ENCODE measurements at places on chromosomes 12 and 14.
A peak's percentile ranks its signal among the peaks of the same experiment; 100 is the strongest.

DNA sequence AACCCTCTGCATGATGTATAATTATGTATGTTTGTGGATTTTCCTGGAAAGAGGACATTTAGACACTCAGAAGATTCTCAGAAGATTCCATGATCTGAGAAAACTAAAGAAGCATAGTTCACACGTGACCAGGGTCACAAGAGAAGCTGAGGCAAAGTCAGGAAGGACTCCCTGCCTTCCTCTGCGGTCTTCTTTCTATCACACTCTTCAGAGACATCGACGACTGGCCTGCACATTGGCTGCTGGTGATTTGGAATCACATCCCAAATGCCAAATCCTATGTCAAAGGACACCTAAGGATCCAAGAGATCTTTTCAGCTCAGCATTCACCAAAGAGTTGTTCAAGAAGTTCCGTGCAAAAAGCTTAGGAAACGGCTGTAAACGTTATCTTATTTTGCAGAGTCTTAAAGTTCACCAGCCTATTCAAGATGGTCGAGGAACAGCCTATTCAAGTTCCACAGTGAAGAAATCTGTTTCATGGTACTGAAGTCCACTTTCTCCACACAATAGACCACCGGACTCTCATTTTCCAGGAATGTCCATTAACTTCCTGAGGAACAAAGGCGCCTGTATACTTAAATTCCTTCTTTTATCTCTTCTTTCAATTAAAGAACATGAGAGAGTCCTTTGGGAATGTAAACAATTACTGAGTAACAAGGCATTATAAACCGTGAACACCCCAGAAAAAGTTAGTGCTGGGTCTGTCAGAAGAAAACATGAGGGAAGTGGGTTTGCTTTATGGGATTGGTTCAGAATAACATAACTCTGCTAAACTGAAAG is 42.1 kb downstream of the IGF1 start:
- no peak for DNase-seq

DNA sequence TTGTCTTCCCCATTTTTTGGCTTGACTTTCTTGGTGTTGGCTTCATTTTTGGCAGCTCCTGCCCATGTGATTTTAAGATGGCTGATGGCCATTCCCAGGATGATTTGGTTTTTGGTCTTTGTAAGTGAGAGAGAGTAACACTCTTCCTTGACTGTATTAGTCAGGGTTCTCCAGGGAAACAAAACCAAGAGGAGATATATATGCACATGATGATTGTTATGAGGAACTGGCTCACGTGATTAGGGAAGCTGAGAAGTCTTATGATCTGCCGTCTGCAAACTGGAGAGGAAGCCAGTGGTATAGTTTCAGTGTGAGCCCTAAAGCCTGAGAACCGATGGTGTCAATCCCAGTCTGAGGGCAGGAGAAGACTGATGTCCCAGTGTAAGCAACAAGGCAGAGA is 146.6 kb downstream of the NRXN3 start:
- no peak for DNase-seq

GRCh38 chr14:57820581-57820980 is 45.3 kb downstream of the SLC35F4 start:
- DNase-seq: no peak

DNA sequence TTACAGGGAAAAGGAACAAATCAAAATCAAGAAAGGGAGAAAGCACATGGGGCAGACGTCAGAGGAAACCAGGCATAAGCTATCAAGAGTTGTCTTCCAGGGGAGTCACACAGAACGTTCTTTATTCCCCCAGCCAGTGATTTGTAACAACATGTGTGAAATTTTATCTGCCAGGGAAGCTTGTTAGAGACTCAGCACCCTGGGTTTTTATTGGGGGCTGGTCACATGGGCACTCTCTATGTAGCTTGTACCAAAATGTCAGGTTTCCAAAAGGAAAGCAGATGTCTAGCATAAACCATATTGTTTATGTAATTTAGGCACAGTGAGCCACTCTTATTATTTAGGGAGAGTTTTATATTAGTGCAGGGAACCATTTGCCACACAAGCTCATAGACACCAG is 440.4 kb upstream of the DCN start:
- no peak for DNase-seq

GRCh38 chr12:24352363-24352762 is 402.9 kb upstream of the SOX5 start:
- DNase-seq: no peak

DNA sequence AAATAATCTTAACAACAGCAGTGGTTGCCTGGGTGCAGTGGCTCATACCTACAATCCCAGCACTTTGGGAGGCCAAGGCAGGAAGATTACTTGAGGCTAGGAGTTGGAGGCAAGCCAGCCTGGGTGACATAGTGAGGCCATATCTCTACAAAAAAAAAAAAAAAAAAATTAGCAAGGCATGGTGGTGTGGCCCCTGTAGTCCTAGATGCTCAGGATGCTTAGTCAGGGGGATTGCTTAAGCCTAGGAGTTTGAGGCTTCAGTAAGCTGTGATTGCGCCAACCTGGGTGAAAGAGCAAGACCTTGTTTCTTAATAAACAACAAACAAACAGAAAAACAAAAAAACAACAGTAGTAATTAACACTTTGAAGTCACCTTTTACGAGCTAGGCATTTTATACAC is 642 bp upstream of the ACSM4 start:
- DNase-seq: no peak

- DNase-seq: no peak
These were observed 622.4 kb upstream of the TBX3 start for GRCh38 chr12:115306380-115306779.

GRCh38 chr12:84929501-84929900 is 16.9 kb upstream of the SLC6A15 start:
- DNase-seq: no peak

GRCh38 chr14:51488569-51489220 is 163.0 kb upstream of the FRMD6 start:
- no peak for DNase-seq

GRCh38 chr12:71567537-71567936 is 96.1 kb downstream of the ZFC3H1 start:
- no peak for DNase-seq

DNA sequence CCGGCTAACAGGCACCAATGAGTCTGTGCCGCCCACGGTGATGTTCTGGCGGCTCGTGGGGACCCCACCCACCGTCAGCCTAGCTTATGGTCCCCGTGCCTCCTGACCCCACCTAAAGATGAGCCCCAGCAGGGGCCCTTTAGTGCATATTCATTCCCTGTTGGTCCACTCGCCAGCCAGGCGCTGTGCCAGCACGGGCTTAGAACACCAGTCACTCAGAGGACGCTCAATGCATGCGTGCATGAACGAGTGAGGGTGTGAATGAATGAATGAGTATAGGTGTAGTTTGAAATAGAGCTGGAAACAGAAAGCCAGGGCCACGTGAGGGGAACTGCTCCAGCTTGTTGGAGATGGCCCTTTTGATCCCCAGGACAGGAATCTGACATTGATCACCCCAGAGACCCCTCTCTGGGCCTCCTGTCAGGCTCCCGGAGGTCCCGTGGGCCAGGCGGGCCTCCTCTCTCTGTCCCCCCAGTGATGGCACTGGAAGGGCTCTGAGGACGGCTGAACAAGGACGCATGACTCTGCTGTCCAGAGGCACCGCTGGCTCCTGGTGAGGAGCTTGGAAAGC is 193.9 kb upstream of the C14orf180 start:
- no peak for DNase-seq

- no peak for DNase-seq
These were observed 39.0 kb downstream of the GPR68 start for GRCh38 chr14:91205459-91205858.

DNA sequence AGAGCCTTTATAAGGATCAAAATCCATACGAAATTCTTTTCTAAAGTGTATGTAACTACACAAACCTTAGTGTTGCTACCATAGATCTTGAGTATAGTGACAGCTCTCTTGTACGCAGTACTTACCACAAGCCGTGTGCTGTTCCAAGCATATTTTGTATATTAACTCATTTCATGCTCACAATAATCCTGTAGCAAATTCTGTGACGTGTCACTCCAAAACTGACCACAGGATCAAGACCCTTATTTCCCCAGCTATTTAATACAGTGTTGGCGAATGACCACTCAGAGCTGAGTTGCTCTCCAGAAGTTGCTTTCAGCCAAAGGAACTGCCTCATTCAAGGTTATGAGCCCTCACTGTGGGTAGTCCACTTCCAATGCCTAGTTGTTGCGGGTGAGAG is 169.8 kb downstream of the BTG1 start:
- no peak for DNase-seq

DNA sequence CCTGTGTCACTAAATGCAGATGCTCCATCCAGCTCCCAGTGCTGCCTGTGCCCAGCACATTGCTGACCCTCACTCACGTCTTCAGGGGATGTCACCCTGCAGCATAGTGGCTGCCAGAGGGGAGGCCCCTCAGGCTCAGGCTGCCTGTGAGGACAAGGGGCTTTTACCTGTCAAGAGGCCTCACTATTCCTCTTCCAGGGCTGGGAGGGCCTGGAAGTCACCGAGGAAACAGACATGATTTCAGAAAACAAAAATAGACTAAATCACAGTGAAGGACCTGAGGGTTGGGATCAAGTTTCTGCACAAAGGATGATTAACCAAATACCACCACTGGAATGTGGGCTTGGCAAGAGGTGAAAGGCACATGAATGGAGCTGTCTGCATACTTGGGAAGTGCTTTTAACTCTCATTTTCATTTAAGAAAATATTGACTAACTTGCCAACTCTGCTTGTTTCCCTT is 1202.3 kb downstream of the BCL11B start:
- no peak for DNase-seq

GRCh38 chr12:89636052-89636775 is 72.4 kb downstream of the ATP2B1 start:
- no peak for DNase-seq

- peak; percentile 97 for DNase-seq
These were observed 62.4 kb downstream of the ADCK1 start for GRCh38 chr14:77862154-77862786.

GRCh38 chr12:43766291-43766690 is 7.5 kb downstream of the IRAK4 start:
- no peak for DNase-seq

DNA sequence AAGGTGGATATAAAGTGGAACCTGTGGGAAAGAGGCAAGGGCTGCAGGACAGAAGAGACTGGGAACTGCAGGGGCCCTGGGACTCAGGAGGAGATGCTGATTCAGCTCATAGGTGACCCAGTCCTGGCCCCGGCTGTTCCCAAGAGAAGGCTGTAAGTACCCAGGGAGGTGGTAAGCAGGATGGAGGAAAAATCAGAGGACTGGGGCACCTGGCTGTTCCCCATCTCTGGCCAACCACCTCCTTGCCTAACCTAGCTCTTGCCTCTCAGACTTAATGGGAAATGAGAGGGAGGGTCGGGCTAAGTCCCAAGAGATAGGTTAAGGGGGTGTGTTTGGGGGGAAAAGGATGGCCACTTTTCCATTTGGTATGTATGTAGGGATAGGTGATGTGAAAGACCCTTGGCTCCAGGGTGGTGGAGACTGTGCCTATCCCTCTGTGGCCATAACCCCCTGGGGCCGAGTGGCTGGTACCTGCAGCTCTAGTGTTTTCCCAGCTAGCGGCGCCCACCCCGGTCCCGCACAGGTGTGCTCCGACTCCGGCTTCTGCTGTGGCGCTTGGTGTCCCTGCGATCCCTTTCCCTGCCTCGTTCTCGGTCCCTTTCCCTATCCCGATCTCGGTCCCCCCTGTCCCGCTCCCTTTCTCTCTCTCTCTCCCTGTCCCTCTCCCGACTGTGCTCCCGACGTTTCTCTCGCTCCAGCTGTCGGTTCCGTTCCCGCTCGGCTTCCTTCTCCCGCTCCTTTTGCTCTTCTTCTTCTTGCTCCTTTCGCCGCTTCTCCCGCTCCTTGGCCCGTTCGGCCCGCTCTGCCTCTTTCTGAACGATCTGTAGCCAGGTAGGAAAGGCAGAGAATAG is 1.6 kb upstream of the CDH24 start:
- DNase-seq: no peak

- DNase-seq: no peak
These were observed 63.1 kb upstream of the DACT1 start for GRCh38 chr14:58574623-58575022.

DNA sequence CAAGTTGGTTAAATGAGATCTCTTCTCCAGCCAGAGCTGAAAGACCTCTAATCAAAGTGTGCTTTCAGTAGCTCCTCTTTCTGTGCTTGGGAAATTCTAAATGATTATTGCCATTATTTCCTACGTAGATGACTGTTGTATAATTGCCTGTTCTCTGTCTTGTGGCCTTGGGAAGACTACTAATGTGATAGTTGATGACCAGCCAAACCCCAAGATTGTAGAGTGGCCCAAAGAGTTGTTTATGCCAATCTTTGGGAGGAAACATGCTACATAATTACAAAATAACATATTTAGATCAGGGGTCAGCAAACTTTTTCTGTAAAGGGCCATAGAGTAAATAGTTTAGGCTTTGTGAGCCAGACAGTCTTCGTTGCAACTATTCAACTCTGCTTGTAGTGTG is 135.1 kb upstream of the DIO2 start:
- no peak for DNase-seq

- DNase-seq: no peak
These were observed 10.7 kb downstream of the MYO1A start for GRCh38 chr12:57039016-57039798.

GRCh38 chr12:54185919-54186318 is 2.9 kb downstream of the SMUG1 start:
- DNase-seq: no peak

- DNase-seq: peak; percentile 82
These were observed 14.5 kb downstream of the OAS2 start for GRCh38 chr12:112992541-112993398.

DNA sequence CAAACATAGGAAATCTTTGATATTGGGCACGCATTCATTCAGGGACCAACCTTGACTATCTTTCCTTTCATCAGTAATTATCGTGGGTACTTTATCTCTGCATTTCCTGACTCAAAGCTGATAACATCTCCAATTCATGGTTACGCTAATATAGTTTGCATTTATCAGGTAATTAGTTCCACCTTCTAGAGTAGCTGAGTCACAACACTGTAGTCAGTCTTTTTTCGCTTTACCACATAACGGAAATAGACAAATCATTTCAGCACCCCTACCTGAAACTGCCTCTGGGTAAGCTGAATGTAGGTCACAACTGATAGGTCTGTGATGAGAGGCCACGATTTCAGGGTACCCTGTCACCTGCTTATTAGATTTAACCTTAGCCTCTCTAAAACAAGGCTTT is 36.7 kb upstream of the IL22 start:
- DNase-seq: no peak

All from posterior cingulate gyrus (tissue), 11 donors.